ENCODE measurements at places on chromosomes 13 and 19.

DNA sequence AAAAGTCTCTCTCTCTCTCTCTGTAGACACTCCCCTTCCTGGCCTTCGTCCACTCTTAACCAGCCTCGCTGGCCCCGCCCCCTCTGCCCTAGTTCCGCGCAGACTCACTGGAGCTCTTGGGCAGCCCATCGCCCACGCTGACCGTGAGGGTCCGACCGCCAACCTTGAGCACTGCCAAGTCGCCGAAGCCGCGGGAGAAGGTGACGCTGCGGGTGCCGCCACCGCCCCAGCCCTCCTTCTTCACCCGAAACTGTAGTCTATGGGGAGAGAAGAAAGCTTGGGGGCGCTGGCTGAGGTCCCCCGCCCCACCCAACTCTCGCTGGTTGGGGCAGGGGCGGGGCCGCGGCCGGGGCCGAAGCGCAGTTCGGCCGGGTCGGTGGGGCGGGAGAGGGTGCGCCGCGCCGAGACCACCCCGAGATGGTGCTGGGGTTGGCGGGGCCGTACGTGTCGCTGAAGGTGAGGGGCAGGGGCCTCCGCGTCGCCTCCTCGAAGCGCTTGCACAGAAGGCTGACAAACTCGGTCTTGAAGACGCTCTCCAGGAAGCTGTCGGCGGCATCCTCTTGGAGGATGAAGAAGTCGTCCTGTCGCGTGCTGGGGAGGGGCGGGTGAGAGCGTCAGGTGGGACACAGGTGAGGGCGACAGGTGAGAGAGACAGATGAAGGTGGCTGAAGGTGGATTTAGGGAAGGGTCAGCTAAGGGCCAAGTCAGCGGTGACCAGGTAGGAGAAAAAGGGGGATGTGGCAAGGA is 12.6 kb upstream of the ZNF414 start:
- peak; percentile 82 for DNase-seq

DNA sequence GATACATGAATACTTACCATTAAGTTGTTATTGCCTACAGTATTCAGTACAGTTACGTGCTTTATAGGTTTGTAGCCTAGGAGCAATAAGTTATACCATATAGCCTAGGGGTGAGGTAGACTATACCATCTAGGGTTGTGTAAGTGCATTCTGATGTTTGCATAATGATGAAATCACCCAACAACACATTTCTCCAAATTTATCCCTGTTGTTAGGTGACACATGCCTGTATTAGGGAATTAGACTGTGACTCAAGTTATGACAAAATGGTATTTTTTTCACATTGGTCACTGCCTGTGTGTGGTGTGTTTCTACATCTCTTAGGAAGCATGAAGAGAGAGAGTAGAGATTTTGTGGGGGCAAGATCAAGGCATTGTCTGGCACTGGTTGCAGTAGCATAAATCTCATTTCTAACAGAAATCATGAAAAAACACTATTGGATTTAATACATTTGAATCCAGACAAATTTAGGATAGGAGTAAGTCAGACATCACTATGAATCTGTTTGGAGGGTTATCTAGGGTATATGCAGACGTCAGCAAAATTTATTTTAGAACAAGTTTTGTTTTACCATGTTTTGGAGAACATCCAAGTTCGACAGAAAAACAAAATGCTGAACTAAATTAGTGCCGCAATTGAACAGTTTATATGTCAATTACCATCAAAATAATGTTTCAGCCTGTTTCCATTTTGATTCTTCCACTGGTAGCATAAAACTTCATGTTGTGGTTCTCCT is 332.1 kb downstream of the LMO7 start:
- no peak for DNase-seq

DNA sequence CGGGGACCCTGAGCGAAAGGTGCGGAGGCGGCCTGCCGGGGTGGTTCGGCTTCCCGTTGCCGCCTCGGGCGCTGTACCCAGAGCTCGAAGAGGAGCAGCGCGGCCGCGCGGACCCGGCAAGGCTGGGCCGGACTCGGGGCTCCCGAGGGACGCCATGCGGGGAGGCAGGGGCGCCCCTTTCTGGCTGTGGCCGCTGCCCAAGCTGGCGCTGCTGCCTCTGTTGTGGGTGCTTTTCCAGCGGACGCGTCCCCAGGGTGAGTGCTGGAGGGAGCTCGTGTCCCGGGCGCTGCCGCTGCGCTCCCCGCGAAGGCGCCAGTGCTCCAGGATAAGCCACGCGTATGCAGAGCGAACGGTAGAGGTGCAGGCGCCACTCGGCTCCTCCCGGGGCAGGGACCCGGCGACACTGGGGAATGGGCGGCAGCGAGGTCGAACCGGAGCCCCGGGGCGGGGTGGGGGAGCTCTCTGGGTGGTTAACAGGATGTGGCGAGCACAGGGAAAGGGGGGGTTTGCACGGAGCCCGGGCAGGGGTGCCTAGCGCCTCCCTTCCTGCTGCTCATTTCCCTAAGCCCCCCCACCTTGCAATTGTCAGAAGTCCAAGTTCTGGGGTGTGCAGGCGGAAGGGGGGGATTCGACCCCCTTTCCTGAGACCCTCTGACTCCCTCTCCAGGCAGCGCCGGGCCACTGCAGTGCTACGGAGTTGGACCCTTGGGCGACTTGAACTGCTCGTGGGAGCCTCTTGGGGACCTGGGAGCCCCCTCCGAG is at the start of gene IL27RA:
Gene IL27RA (plus strand): TSS at position 44 of the 762 bp plus-strand sequence. CDS start 111 bp downstream, at position 155.
- no peak for DNase-seq

GRCh38 chr13:108313382-108313781 is 43.9 kb downstream of the TNFSF13B start:
- no peak for DNase-seq

GRCh38 chr19:38229585-38230073 is 5.6 kb upstream of the DPF1 start:
- DNase-seq, result peak; percentile 40

- no peak for DNase-seq
Observed at GRCh38 chr19:49327878-49328544, 3.0 kb upstream of the SLC6A16 start.

All from astrocyte of the cerebellum (primary cell).